Stimulated activated CD8-positive, alpha-beta memory T cell treated with anti-CD3 and anti-CD28 coated beads, Interleukin-7, amount 100 ng/mL, for 1 hour (primary cell): ENCODE measurements at places on chromosomes 5 and 9.

- no peak for DNase-seq
These were observed 114.3 kb upstream of the EPB41L4A start for GRCh38 chr5:112533362-112533761.

GRCh38 chr5:16411741-16412455 lies 53.7 kb downstream of the ZNF622 start:
- no peak for DNase-seq

DNA sequence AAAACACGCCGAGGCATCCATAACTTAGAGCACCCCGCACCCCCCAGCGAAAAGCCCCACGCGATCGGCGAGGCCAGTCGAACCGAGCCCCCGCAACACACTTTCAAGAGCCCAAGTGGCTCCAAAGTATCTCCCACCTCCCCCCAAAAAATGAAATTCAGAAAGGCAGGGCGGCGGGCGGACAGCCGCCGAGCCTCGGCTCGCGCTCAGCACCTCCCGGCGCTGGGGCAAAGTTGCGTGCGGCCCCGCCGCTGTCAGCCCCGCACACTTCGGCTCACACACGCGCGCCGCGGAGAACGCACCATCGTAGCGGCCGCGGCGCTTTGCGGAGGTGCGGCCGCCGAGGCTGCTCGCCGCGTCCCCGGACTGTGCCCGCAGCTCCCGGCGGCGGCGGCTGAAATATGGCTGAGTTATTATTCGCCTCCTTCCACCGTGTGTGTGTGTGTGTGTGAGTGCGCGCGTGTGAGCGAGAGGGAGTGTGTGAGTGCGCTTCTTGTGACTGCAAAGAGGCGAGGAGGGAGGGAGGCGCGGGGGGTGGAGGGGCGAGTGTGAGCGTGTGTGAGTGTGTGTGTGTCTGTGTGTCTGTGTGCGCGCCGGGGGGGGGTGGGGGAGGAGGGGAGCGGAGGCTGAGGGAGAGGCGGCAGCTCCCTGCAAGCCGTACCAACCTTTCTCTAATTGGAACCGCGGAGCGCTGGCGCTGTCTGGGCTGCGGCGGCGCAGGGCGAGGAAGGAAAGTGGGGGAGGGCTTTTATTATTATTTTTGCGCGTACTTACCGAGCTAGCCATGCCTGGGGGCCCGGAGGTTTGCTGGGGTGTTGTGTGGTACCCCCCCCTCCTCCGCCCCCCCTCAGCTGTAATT lies 599 bp downstream of the MLLT3 start:
- peak; percentile 51 for DNase-seq

DNA sequence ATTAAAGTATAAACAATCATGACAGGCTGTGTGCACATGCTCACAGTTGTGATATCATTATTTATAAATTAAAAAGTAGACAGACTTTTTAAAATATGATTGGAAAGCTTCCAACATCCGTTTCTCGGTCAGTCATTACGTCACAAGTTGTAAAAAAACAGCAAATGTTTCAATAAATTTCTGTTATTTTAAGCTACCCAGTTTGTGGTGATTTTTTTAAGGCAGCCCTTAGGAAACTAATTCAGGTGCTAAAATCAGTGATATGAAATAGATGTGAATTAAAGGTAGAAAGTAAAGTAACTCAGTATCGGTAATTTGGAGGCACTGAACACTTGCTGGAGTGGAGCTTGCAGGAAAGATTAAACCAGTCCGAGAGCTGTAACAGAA lies 1.2 kb downstream of the CCNH start:
- DNase-seq = no peak

DNA sequence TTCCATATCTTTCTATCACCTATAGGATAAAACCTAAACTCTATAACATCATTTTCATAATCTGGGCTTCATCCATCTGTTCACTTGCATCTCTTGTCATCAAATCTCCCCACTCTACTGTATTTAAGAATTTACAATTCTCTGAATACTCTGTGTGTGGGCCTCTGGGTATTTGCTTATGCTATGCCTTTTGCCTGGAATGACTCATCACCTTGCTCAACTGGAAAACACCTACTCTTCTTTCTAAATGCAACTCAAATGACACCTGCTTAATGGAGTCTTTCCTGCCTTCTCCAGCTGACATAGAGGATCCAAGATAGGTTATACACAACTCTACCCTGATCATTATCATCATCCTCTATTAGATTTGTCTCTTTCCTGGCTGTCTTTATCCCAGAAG lies 421.7 kb downstream of the SPATA31D1 start:
- no peak for DNase-seq

DNA sequence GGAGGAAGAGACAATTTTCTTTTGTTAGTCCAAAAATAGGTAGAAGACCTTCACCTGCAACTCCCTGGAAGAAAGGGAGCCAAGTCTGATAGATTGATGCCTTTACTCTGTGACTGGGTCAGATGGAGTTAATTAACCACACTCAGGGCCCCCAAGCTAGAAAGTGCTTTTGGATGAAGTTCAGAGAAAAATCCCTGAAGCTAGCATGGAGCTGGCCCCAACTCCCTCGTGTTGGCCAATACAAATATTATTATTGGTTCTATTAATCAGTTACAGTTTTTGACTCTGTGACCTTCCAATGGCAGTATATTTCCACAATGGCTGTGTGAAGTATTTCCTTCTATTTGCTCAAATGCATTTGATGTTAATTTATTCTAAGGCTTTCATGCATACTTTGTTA lies 1753.5 kb downstream of the EFNA5 start:
- DNase-seq = no peak
